ENCODE measurements at places on chromosomes 12 and 14. TPM values are rescaled to one million over a fixed set of nuclear protein-coding genes. Genes with fewer than 3 reads are reported as not detected.

The EML5 gene
- 0.33 TPM for total RNA-seq

DNA sequence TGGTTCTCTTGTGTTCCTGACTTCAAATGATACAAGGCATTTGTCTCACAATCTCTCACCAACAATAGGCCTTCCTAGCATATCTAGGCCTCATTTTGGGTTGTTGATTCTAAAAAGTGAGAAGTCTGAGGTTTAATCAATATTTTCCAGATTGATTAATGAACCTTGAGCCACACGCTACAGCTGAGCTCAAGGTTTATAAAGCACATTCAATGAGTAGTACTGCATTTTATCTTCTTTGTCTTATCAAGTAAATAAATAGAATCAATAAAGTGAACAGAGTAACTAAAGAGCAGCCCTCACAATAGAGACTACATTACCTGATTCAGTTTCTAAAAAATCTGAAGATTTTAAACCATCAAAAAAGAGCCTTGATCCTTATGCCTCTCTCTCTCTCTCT, 407.5 kb upstream of the CLEC14A start:
- DNase-seq, result no peak
- no peaks in the 10 kb centered on the region for H3K36me3 ChIP-seq
- no peaks in the 10 kb centered on the region for H3K4me1 ChIP-seq
- no peaks in the 10 kb centered on the region for H3K27me3 ChIP-seq
- no peak overlapping the region for H3K4me3 ChIP-seq

The KRT75 gene
- not detected for total RNA-seq

DNA sequence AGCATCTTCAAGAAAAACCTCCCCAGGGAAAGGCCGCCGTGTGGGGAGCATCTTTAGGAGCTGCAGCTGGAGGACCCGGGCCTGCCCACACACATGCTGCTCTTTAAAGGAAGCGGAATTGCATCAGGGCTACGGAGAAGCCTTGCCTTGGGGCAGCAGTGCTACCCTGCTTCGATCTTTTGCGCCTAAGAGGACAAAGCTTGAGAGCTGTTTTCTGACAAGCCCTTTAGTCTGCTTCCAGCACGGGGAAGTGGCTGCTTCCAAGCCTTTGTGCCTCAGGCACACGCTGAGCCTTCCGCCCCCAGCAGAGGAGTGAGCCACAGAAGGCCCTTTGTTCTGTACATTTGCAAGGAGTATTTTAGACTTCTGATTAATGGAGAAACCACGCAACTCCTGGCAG, 31.5 kb downstream of the COA8 start:
- no peaks in the 10 kb centered on the region for H3K36me3 ChIP-seq
- no peak for DNase-seq

The KRT72 gene
- total RNA-seq, result not detected

DNA sequence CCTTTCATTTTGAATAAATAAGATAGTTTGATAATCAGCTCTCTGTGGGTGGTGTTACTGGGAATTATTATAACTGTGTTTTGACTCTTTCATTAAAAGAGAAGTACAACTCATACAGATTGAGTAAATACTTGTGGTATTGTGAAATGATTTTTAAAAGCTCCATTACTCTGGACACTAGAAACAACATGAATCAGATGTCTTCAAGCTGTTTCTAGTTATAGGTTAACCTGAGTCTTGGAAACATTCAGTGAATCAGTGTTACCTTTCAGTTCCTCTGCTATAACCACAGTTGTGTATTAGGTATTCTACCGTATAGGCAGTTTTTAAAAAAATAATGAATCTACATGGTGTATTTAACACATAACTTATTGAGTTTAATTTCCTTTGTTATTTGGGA, 128.4 kb upstream of the SSTR1 start:
- H3K36me3 ChIP-seq, result no peaks in the 10 kb centered on the region
- no peaks in the 10 kb centered on the region for H3K4me1 ChIP-seq
- peak; percentile 4 for DNase-seq
- no peak overlapping the region for H3K27ac ChIP-seq
- H3K4me3 ChIP-seq, result no peak overlapping the region
- no peaks in the 10 kb centered on the region for H3K27me3 ChIP-seq

The GLI1 gene
- total RNA-seq, result 1.2 TPM

The IGF1 gene
- 3.2 TPM for total RNA-seq

The SLC22A17 gene
- not detected for total RNA-seq

GRCh38 chr12:90174198-90174510, 465.5 kb upstream of the ATP2B1 start:
- no peaks in the 10 kb centered on the region for H3K27me3 ChIP-seq
- H3K4me1 ChIP-seq, result no peaks in the 10 kb centered on the region
- H3K36me3 ChIP-seq, result no peaks in the 10 kb centered on the region
- H3K27ac ChIP-seq, result no peak overlapping the region

The SLCO1C1 gene
- total RNA-seq, result not detected

DNA sequence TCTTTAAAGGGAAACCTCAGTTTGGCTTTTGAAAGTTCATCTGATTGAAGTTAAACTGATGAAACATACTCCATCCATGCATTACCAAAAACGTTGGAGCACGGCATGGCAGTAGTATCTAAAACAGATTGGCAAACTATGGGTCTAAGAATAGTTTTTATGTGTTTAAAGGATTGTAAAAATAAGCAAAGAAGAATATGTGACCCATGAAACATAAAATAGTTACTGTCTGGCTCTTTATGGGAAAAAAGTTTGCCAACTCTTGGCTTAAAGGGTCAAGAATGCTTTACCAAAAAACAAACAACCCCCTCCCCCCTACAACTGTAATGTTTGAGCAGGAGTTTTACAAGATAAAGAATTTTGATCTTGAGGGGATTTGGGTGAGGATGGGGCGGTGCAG, 32.6 kb downstream of the TRAF3 start:
- peaks cover 79% of the 10 kb centered on the region for H3K4me1 ChIP-seq
- DNase-seq, result no peak
- H3K27me3 ChIP-seq, result no peaks in the 10 kb centered on the region
- H3K27ac ChIP-seq, result peak overlapping the region; percentile 42

GRCh38 chr12:67758521-67758920, 110.0 kb downstream of the DYRK2 start:
- no peak overlapping the region for H3K4me3 ChIP-seq
- H3K36me3 ChIP-seq, result no peaks in the 10 kb centered on the region
- no peak overlapping the region for H3K27ac ChIP-seq
- no peak for DNase-seq

- DNase-seq, result no peak
- peaks cover 6% of the 10 kb centered on the region for H3K4me1 ChIP-seq
- H3K27me3 ChIP-seq, result no peaks in the 10 kb centered on the region
These were observed 109.0 kb upstream of the ATP2B1 start for GRCh38 chr12:89817501-89818226.

The REM2 gene
- 0.66 TPM for total RNA-seq

The LRRIQ1 gene
- total RNA-seq, result not detected

GRCh38 chr14:69501423-69501838, 16.9 kb downstream of the PLEKHD1 start:
- H3K27ac ChIP-seq, result no peak overlapping the region
- no peaks in the 10 kb centered on the region for H3K36me3 ChIP-seq
- no peak for DNase-seq
- no peaks in the 10 kb centered on the region for H3K27me3 ChIP-seq
- no peak overlapping the region for H3K4me3 ChIP-seq
- no peaks in the 10 kb centered on the region for H3K4me1 ChIP-seq

The NR1H4 gene
- total RNA-seq, result not detected

GRCh38 chr12:85831327-85831990, 4.8 kb downstream of the RASSF9 start:
- H3K27me3 ChIP-seq, result no peaks in the 10 kb centered on the region
- no peaks in the 10 kb centered on the region for H3K4me1 ChIP-seq
- H3K4me3 ChIP-seq, result no peak overlapping the region
- no peaks in the 10 kb centered on the region for H3K36me3 ChIP-seq
- no peak overlapping the region for H3K27ac ChIP-seq
- DNase-seq, result no peak

DNA sequence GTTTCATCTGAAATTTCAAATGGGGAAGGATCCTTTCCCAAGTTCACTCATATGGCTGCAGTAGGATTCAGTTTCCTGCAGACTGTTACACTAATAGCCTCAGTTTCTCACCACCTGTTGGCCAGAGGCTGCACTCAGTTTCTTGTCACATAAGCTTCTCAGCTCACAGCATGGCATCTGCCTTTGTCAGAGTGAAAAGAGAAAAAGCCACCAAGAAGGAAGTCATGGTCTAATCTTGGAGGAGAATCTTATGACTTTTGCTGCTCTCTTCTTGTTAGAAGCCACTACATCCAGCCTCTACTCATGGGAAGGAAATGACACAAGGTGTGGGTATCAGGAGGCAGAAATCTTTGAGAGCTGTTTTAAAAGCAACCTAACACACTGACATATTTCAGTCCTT, 39.4 kb upstream of the BTG1 start:
- H3K4me1 ChIP-seq, result peaks cover 28% of the 10 kb centered on the region
- no peak overlapping the region for H3K4me3 ChIP-seq
- H3K36me3 ChIP-seq, result no peaks in the 10 kb centered on the region

The MYO1H gene
- total RNA-seq, result not detected

- no peaks in the 10 kb centered on the region for H3K36me3 ChIP-seq
- H3K27me3 ChIP-seq, result no peaks in the 10 kb centered on the region
- H3K4me1 ChIP-seq, result peaks cover 11% of the 10 kb centered on the region
- no peak overlapping the region for H3K4me3 ChIP-seq
- no peak overlapping the region for H3K27ac ChIP-seq
- no peak for DNase-seq
These were observed 3.7 kb upstream of the DNAJC14 start for GRCh38 chr12:55833056-55833455.

The GPR135 gene
- 1.1 TPM for total RNA-seq

DNA sequence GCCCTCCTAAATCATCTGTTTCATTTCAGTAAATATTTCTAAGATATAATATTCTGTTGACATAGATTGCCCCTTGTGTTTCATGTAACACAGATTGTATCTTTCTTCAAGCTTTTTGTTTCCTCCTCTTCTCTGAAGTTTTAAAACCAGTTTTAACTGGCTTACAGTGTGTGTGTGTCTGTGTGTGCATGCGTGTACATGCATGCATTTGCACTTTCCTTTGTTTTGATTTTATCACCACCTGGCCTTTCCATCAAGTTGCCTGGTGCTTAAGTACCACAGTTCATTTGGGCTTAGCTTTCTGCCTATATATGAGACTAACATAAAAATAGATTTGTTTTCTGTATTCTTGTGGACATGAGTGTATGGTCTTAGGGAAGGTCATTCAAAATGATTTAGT, 31.9 kb downstream of the ETNK1 start:
- H3K27ac ChIP-seq, result no peak overlapping the region
- H3K36me3 ChIP-seq, result no peaks in the 10 kb centered on the region
- 0 out of 2 replicates have a peak, but pooled peaks cover 2% of the 10 kb centered on the region for H3K4me1 ChIP-seq
- no peak overlapping the region for H3K4me3 ChIP-seq
- no peak for DNase-seq

GRCh38 chr12:107449891-107450290, 235.7 kb upstream of the PWP1 start:
- no peaks in the 10 kb centered on the region for H3K36me3 ChIP-seq
- no peak for DNase-seq
- no peaks in the 10 kb centered on the region for H3K27me3 ChIP-seq
- H3K4me3 ChIP-seq, result no peak overlapping the region
- H3K27ac ChIP-seq, result no peak overlapping the region

Data from GM12878 (cell line).